ENCODE measurements at places on chromosomes 11 and 22. TPM values are rescaled to one million over a fixed set of nuclear protein-coding genes. Genes with fewer than 3 reads are reported as not detected.

The KRTAP5-7 gene
- polyA plus RNA-seq = not detected

DNA sequence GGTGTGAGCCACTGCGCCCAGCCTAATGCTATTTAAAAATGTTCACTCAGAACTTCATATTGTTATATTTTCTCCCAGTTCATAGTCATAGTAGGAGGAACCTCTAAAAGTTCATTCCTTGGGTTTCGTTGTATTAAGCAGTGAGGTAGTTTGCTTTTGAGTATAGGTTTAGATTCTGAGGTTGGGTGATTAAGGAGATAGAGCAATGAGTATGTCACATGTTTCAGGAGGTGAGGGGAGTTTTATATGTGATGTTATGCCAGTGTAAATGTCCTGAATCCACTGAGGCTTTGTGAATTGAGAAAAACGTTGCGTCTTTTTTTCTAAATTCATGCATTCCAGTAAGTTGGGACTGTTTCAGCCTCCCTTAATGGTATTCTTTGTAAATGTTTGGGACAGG is 4.2 kb downstream of the UBE2L3 start:
- no peak for DNase-seq

The MPST gene
- 56.0 TPM for polyA plus RNA-seq

DNA sequence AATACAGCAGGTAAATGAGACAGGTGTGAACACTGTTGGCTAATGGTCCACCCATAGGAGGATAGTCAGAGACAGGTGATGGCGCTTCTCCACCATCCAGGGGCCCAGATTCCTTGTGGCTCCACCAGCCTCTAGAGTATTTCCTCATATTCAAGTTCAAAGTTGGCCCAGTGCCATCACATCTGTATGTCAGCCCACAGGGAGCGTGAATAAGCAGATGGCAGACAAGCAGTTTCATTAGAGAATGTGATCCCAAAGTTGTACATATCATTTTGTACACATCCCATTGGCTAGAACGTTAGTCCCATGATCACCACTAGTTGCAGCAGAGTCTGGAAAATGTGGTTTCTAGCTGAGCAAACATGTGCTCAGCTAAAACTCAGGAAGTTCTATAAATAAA is 11.0 kb upstream of the CWF19L2 start:
- no peak for DNase-seq

The FGF4 gene
- polyA plus RNA-seq = not detected

DNA sequence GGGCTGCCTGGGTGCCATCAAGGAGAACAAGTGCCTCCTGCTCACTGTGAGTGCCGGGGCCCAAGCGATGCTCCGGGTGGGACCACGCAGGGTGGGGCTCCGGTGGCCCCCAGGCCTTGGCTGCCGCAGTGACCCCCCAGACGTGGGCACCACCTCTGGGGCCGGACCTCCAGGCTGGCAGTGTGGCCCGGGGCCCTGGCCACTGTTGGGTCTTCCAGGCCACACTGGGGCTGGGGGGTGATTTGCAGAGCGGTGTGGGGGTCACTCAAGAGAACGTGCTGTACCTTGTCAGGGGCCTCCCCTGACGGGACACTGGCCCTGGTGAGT is 20.0 kb downstream of the TSPAN4 start:
- no peak for DNase-seq

DNA sequence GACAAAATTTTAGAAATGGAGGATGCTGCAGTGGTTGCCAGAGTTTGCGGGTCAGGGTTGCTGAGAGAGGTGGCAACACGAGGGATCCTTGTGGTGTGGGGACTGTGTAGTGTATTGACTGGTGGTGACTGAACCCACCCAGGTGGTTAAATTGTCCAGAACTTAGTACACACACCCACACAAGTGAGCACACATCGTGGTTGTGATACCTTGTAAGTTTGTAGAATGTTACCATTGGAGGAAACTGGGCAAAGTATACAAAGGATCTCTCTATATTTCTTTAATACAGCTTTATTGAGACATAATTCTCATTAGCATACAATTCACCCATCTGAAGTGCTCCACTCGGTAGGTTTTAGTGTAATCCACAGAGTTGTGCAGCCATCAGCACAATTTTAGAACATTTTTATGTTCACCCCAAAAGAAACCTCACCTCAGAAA is 56.1 kb downstream of the MED15 start:
- peak; percentile 62 for DNase-seq

DNA sequence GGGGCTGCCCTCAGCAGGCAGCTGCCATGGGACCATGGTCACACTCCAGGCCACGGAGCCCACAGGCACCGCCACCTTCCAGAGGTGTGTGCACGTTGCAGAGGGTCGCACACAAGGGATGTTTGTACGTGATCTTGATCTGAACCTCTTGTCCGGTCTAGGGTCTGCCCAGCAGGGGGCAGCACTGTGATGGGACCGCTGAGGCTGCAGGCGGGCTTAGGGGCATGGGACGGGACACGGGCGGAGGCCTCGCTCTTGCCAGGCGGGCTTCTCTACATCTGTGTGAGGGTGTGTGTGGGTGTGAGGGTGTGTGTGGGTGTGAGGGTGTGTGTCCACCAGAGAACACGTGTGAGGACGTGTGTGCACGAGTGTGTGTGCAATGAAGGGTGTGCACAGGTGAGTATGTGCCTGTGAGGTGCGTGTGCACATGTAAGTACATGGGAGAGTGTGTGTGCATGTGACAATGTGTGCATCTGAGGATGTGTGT is 52.4 kb downstream of the CACNA1I start:
- peak; percentile 67 for DNase-seq

DNA sequence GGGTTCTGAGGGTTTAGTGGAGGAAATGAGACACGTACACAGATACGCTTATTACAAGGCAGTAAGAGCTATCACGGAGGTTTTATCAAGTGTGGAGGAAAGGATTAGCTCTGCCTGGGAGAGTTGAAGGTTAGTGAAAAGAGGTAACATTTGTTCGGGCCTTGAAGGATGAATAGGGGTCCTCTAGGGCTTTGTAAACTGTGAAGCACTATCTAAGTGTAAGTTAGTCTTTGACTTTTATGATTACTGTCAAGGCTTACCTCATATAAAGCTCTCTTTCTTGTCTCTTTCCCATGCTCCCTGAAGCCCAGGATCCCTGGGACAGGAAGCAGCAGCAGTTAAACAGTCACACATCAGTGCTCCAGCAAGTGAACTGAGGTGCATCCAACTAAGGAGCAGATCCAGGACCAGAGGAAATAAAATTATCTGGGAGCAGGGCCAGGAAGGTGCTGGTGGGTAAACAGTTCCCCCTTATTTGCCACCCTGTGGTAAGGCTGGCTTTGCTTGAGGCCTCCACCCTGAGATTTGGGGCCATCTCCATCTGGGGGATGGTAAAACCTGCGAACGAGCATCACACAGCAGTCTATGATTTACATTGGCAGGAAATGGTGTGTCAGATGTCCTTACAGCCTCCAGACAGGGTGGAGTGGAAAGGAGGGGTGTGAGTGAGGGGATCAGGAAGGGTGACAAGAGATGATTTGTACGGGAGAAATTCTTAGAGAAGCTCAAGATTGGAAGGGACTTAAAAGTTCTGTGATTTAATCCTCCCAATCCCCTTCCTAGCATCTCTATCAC is 27.2 kb downstream of the GVQW3 start:
- no peak for DNase-seq

The SLC17A6 gene
- not detected for polyA plus RNA-seq

DNA sequence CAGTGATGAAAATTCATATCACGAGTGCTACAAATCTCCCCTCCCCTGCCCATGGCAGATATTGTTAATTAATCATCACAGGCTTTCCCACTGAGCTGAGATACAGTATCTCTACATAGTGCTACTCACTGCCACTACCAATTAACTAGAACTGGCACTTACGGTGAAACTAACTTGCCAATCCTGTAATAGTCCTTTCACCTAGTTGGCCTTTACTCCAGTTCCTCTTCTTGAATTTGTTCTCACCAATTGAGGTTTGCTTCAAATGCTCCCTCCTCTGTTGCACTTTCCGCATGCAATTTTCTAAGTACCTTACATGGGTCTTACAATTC is 11.9 kb upstream of the PRRG4 start:
- DNase-seq = no peak

DNA sequence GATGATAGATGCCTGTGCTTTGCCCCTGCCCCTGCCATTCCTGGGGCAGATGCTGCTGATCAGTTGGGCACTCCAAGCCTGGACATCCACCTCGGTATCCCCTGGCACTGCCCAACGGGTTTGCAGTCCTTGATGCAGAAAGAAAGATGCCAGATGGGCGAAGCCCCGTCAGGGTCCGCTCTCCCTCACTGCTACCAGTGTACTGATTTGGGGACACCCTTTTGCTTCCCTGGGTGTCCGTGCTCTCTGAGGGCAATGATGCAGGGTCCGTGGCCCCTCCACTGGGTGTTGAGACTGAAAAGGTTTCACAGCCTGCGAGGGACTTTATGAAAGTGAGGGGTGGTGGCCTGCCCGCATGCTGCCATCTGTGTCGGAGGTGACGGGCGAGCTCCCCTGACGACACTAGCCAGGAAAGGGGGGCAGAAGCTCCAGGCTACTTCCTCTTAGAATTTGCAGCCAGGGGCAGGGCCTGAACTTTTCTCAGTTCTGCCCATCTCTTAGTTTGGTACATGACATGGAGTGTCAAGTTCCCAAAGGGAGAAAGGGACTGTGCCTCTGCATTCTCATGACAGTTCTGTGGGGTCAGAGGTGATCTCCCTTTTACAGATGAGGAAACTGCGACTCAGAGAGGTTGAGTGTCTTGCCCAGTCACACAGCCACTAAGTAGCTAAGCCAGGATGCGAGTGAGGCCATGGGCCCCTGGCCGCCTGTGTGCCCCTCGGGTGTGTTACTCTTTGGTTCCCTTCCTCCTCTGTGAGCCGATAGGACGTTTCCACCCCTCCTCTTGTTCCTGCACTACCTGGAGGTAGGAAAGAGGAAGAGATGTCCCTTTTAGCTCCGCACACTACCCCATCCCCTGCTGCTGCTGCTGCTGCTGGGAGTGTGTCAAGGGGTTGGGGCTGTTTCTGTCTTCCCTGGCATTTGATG is 96.6 kb downstream of the BCR start:
- DNase-seq = no peak

- peak; percentile 60 for DNase-seq
These were observed 1.8 kb downstream of the BCL9L start for GRCh38 chr11:118923721-118924587.

DNA sequence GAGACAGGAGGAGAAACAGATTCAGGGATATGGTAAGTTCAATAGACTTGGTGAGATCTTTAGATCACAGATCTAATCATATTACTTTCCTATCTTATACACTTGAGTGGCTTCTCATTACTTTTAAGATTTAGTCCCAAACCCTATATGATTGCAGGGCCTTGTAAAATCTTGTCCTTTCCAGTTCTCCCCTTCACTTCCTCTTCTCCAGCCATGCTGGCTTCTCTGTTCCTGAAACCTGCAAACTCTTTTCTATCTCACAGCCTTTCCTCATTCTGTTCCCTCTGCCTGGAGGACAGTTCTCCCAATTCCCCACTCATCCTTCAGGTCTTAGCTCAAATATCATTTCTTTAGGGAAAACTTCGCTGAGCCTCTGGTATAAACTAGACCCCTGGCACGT is 65.9 kb upstream of the BIRC3 start:
- no peak for DNase-seq

- no peak for DNase-seq
These were observed 181.3 kb upstream of the SEZ6L start for GRCh38 chr22:25987948-25988347.

The APOC3 gene
- not detected for polyA plus RNA-seq

GRCh38 chr22:19962909-19963806 is 21.5 kb upstream of the TXNRD2 start:
- DNase-seq = no peak

GRCh38 chr11:44008698-44009097 is 39.1 kb upstream of the ACCSL start:
- no peak for DNase-seq

DNA sequence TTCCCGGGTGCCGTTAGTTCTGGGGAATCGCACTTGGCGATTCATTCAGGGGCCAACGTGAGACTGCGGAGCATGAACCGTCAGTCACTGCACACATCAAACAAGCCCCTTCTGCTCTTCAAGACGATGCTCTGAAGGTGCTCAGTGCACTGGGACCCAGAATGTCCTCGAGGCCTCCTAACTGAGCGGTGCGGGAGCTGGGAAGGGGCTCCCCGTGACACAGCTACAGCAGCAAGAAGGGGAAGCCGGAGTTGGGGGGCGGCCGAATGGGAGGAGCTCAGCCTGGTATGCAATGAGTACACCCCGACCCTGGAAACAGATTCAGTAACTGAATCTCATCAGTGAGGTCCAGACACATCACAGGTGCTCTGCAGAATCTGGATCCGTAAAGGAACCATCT is 150.8 kb downstream of the SHANK2 start:
- no peak for DNase-seq

GRCh38 chr11:134489728-134490127 is 77.7 kb upstream of the B3GAT1 start:
- DNase-seq = no peak

DNA sequence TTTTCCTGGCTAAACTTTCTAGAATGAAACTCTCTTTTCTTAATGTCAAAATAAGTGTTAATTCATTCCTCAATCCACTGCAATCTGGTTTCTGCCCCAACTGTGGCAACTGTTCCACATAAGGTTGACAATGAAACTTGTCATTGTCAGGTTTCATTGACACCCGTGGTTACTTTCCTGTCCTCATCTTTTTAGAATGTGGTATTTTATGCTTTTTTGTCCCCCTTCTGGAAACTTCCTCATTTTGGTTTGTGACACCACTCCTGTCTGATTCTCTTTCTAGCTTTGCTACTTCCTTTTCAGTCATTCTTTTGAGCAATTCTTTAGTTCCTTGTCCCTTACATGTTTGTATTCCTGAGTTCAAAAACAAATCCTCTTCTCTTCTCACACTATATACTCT is 7.5 kb upstream of the PDE3B start:
- DNase-seq = no peak

The YAP1 gene
- not detected for polyA plus RNA-seq

The DAGLA gene
- polyA plus RNA-seq = not detected

DNA sequence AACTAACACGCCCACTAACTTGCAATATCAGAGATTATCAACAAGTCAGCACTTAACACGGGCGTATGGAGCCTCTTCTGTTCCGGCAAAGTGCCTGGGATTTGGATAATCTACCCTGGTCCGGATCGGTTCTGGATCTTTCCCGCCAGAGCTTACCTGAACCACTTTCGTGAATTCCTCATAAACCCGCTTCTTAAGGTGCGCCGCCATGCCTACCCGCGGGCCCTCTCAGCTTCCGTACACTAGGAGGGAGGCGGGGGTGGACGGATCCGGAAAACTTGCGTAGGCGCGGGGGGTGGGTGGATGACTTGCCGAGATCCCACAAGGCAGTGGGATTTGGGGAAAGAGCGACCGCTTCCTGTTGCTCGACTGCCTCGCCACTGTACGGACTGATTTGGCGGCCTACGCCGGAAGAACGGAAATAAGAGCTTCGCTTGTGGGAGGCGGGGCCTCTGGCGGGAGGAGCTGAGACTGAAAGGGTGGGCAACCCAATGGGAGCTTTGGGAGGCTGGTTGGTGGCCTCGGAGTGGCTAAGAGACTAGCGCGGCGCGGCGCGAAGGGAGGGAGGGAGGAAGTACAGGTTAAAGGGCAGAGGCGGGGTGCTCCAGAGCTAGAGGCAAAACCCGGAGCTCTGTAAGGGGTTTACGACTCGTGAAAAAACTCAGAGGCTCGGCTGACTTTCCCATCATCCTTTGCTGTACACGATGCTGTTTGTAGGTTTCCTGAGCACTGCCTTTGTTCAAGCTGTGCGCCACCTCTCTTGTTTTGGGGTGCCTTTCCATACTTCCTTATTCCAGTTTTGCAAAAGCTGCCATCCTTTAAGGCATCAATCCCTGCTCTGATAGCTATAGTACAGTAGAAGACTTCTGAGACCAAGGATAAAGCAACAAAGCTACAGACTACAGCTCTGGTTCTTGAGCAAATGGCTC is at the start of gene INTS4:
Gene INTS4 (minus strand): TSS at position 235 of the 929 bp plus-strand sequence. CDS start 25 bp downstream, at position 210.
- DNase-seq = peak; percentile 95

- DNase-seq = no peak
These were observed 18.4 kb upstream of the NNMT start for GRCh38 chr11:114277637-114278341.

GRCh38 chr22:46501701-46502100 is 35.7 kb downstream of the CELSR1 start:
- no peak for DNase-seq
